Fibroblast of skin of right biceps (primary cell): ENCODE measurements at places on chromosomes 3 and 15.
A peak's percentile ranks its signal among the peaks of the same experiment; 100 is the strongest.

- DNase-seq = no peak
Measured at GRCh38 chr3:56795097-56795828, 6.5 kb downstream of the ARHGEF3 start.

- DNase-seq = no peak
Measured at GRCh38 chr15:99344639-99345038, 93.4 kb downstream of the LRRC28 start.

DNA sequence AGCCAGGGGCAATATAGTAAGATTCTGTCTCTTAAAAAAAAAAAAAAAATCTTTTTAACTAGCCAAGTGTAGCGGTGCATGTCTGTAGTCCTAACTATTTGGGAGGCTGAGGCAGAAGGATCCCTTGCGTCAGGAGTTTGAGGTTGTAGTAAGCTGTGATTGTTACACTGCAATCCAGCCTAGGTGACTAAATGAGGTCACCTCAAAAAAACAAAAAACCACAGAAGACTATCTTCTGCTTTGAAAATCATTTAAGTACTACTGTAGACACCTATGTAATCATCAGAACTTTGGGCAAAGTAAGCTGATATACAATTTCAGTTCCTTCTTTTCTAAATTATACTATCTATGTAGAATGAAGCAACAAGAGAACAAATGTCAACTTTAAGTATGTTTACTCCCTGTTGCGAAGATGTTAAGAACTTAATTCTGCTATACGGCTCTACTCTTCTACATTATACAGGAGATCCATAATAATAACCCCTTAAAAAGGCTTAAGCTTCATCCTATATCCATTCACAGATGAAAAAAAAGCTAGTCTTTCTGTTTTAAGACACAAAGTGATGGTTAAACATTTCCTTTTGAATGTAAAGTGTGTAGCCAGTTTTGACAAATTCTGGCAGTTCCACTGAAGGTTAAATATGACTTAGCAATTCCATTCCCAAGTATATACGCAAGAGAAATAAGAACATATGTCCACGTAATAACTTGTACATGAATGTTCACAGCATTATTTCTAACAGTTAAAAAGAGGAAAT lies 15.2 kb downstream of the DAZL start:
- DNase-seq = no peak

- no peak for DNase-seq
Measured at GRCh38 chr3:132003685-132004084, 31.1 kb downstream of the CPNE4 start.

- peak; percentile 64 for DNase-seq
Measured at GRCh38 chr3:142844339-142844977, 44.4 kb downstream of the PCOLCE2 start.

- DNase-seq = no peak
Measured at GRCh38 chr15:88736204-88736603, 67.0 kb upstream of the ACAN start.

- peak; percentile 51 for DNase-seq
Measured at GRCh38 chr3:8387571-8387970, 114.1 kb upstream of the LMCD1 start.

- DNase-seq = peak; percentile 48
Measured at GRCh38 chr3:96813820-96814650, at the start of gene EPHA6. Gene EPHA6, plus strand, starts transcription at chr3:96814594.

DNA sequence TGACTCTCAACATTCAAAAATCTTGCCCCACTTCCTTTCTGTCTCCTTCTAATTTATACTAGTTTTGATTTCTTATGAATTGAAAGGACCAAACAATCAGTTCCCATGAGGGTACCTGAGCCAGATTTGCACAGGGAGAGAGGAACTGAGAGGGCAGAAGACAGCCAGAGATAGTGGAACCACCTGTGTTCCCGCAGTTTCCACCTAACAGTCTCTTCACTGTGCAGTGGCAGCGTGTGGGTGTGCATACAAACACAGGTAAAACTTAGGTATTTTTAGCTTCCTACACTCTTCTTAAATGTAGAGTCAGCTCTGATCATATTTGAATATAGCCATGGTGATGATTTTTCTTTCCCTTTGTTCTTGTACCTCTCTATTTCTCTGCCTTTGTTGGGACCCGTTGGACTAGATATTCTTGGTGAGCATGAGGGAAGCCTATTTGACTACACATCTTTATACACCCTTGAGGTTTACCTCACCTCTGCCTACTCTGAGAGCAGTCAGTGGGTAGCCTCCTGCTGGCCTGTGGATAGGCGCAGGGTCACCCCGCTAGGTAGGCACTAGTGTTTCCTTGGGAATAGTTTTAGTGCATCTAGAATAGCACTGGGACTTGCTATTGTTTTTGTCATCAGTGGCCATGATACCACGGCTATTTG lies 58.8 kb downstream of the MAP3K13 start:
- no peak for DNase-seq

DNA sequence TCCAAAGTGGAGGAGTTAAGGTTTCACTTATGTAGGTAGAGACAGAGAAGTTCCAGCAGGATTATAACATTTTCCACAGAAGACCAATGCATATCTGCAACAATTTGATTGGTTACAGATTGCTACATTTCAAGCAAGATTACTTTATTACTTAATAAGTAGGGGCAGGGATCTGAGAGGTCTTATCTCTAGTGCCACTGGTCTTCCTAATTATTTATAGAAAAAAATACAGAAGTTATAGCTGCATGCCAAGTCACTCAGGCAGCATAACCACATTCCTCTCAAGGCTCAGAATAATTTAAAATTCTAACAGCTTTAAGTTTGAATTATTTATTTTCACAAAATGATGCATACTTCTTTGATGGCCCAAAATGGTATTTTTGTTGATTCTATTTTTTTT lies 30.5 kb downstream of the RAD54L2 start:
- DNase-seq = no peak

DNA sequence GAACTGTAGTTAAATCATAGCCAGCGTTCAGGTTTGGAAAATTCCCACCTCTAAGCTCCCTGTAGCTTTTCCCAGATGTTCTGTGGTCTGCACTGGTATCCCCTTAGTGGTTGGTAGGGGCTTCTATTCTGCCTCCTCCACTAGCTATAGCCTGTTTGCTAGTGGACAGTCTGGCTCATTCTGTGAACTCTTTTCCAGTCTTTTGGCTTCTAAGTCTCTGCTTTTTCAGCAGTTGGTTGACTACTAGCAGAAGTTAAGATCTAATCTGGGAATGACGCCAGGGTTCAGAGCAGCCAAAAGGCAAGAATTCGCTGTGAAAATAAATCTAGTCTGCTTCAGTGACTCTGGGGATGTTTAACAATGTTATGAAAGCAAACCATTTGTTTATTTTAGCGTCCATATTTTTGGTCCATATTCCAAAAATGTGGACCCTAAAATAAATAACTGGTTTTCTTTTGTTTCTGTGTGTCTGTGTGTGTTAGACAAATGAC lies 73.7 kb upstream of the WDR72 start:
- DNase-seq = peak; percentile 18

GRCh38 chr3:8987645-8988383 lies 24.5 kb upstream of the RAD18 start:
- DNase-seq = peak; percentile 63

DNA sequence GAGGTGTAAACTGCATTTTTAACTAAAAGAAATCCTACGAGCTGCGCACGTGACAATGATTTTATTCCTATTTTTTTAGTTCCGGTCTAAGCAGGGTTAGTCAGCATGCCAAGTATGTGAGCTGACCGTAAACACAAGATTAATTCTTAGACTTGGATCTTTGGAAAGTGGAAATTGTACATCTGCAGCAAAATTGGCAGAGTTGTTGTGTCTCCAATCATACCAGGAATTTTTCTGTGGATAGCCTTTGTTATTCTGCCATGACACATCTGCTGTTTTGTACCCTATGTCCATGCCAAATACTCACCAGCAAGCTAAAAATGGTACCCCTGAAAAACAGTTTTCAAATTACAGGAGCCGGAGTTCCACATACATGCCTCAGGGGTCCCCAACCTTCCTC lies 562.5 kb downstream of the UNC13C start:
- DNase-seq = no peak

- no peak for DNase-seq
Measured at GRCh38 chr3:139260041-139260486, 83.8 kb upstream of the MRPS22 start.

DNA sequence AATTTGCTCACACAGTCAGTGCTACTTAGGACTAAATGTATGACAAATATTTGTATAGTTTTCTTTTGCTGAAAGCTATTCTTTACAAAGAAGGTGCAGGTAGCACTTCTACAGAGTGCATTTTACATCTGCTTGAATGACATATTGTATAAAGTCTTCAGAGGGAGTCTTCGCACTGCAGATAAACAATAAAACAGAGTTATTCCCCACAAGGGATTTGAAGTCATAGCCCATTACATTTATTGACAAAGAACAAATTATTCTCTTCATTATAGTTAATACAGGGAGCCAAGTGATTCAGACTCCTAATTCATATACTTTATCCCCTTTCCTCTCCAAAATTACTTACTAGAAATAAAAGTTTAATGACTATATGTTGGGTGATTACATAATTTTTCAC lies 529.7 kb downstream of the EDEM1 start:
- DNase-seq = no peak

- DNase-seq = no peak
Measured at GRCh38 chr3:157753787-157754136, 250.5 kb upstream of the VEPH1 start.

DNA sequence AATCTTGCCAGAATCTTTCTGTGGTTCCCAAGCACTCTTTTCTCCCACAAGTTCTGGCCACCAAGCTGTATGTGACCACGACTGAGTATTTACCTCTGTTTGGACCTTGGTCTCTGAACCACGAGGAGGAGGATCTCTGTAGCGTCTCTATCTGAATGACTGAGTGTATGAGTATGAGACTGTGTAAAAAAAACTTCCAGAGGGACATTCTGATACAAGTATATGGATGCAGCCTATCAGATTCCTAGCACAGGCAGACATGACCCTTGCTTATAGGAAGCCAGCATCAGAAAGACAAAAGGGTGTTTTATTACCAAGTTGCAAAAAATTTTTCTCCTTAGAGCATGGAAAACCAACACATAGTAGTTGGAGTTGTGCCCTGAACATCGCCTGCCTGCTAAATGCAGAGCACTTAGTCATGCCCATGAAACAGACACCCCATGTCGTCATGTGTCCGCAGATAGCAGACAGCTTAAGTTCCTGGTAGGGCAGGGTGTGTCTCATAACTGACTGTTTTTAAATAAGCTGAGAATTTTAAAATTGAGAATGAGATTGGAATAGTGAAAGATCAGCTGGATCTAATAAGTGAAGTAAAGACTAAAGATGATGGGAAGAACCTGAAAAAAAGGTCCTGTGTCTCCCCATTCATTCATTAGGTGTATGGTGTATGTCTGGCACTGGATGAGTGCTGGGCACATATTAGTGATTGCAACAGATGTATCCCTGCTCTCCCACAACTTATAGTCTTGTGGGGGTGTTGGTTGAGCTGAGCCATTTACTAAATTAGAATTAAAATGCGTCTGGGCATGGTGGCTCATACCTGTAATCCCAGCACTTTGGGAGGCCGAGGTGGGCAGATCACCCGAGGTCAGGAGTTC lies 30.9 kb downstream of the DAG1 start:
- peak; percentile 96 for DNase-seq

DNA sequence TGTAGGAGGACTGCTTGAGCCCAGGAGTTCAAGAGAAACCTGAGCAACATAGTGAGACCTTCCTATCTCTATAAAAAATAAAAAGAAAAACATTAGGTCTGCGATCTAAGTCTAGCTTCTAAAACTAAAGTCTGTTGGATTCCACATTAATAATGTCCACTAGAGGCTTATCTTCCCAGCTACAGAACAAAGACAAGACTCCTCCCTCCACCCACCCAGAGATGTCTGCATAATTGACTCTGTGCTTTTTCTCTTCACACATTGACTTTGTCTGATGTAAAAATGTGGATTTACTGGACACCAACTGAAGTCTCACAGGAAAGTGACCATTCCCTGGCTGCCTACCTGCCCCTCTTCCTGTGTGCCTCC lies 91.8 kb downstream of the ATP10A start:
- no peak for DNase-seq

GRCh38 chr15:63612300-63612699 lies 15.1 kb downstream of the FBXL22 start:
- DNase-seq = no peak

GRCh38 chr15:94671858-94672532 lies 440.6 kb downstream of the MCTP2 start:
- peak; percentile 4 for DNase-seq

GRCh38 chr3:57815036-57815435 lies 58.9 kb downstream of the SLMAP start:
- no peak for DNase-seq

DNA sequence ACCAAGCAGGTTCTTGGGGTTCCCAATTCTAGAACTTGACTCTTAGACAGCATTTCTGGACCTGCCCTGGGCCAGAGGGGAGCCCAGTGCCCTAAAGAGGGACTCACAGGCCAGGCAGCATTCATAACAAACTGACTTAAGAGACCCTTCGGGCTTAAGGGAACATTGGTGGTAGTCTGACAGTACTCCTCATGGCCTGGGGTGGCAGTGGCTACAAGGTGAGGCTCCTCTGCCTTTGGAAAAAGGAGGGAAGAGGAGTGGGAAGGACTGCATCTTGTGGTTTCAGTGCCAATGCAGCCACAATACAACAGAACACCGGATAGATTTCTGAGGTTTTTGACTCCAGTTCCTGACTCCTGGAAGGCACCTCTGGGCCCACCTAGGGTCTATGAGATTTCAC lies 172.2 kb upstream of the STRIT1 start:
- DNase-seq = no peak

GRCh38 chr3:52433996-52434479 lies 10.9 kb downstream of the SEMA3G start:
- no peak for DNase-seq

DNA sequence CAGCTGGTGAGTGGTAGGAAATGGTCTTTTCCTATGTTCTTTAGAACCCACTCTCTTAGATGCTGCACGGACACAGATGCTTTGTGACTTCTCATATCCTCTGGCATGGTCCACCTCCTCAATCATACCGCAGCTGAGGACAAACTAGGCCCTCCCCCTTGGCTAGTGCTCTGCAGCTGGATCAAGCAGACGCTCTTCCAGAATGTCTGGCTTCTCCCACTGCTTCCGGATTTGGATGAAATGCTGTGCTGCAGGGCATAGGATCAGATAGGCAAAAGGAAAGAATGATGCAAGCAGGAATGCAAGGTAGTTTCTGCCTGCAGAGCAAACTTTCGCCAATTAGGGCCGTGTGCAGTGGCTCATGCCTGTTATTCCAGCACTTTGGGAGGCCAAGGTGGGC lies 75.7 kb upstream of the SLC4A7 start:
- peak; percentile 84 for DNase-seq

DNA sequence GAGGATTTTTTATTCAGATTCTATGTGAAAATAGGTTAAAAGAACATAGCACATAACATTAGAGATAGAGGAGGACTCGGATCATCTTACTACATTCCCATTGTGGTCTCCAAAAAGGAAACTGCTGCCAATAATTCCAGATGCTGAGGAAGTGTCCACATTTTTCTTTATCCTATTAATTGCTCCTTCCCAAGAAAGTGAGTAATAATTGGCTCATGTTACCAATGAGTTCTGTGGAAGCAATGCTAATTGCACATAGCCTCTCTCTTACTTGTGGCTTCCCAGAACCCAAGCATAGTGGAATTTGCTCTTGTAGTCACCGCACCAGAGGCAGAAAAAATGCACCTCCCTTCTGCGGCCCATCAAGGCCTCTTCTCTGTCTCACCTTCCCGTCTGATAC lies 208.4 kb downstream of the PLOD2 start:
- peak; percentile 98 for DNase-seq
